ENCODE measurements at places on chromosomes 12 and 14. TPM values are rescaled to one million over a fixed set of nuclear protein-coding genes. Genes with fewer than 3 reads are reported as not detected.
A peak's percentile ranks its signal among the peaks of the same experiment; 100 is the strongest.

LRRC9 gene
- total RNA-seq = 0.19 TPM

SOAT2 gene
- total RNA-seq = not detected

C12orf56 gene
- total RNA-seq = not detected

- DNase-seq = no peak
Measured at GRCh38 chr14:103188810-103189480, 65.7 kb downstream of the TNFAIP2 start.

- DNase-seq = no peak
Measured at GRCh38 chr12:49059299-49060171, 1.1 kb downstream of the KMT2D start.

- DNase-seq = no peak
Measured at GRCh38 chr12:114902665-114903064, 218.7 kb upstream of the TBX3 start.

GRCh38 chr14:34181338-34181737, 230.5 kb upstream of the EGLN3 start:
- DNase-seq = no peak

DNA sequence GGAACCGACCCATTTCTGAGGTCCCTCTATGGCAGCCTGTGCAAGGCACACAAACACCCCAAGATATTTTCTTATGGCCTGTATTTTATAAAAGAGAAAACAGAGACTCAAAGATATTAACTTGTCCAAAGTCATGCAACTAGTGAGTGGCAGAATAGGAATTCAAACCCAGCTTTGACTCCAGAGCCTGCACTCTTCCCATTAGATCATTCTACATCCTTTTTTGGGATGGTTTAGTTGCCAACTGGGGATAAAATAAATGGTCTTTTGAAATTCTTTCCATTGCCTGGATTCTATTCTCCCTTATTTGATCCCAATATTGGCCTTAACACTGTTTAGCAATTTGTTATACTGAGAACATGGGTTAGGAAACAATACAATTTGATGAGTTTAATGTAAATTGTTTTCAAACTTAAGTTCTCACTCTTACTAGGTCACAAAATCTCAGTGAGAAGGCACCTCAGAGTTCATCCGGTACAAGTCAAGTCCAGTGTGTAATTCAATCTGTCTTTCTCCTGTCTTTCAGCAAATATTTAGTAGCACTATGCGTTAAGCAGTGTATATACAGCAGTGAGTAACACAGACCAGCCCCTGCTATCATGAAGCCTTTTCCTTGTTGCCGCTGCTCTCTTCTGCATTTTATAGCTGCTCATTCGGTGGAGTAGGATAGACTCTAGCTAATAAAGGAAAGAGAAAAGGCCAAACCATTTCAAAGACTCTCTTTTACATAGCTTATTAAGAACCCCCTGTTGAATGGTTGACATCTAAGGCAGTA, 162.1 kb upstream of the IFNG-AS1 start:
- DNase-seq = no peak

DNA sequence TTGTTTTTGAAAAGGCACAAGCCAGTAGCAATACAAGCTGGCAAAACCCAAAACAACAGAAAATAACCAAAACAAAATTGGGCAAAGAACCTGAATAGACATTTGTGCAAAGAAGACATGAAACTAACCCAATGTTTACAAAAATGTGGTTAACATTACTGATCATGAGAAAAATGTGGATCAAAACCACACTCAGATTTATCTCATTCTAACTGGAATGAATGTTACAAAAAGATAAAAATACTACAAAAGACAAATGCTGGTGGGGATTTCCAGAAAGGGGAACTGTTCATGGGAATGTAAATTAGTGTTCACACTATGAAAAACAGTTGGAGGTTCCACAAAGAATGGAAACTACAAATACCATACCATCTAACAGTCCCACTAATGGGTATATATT, 26.6 kb downstream of the ASCL4 start:
- DNase-seq = no peak

GRCh38 chr14:61889914-61890351, 127.7 kb downstream of the SNAPC1 start:
- DNase-seq = no peak

DNA sequence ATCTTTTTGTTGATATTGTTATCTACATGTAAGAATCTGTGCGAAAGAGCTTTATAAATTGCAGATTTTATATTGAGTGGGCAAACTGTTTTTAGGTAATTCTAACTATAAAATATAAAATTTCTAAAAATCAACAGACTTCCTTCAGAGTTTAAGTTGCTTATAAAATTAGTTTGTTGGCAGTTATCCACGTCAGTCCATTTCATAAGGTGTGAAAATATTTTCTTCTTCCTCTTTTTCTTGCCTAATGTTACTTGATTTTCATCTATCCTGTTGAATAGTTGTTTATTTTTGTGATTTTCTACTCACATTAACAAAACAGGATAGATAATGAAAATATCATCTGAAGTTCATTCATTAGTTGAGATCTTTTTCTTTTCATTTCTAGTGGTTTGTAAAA, 58.0 kb downstream of the RASSF8 start:
- no peak for DNase-seq

DNA sequence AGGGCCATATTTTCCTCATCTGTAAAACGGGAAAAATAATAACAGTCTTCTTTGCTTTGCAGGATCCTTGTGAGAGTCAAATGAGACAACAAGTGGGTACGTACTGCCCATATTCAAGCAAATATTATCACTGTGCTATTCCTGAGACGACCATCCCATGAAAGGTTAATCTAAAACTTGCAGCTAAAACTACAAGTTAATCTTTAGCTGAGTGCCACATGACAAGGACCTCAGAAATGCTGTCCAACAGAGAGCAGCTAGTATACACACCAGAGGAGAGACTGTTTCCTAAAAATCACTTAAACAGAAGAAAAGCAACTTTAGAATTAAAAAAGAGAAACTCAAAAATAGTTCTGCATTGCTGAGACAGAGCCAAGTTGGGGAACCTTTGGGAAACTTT, 162.7 kb upstream of the TMTC2 start:
- DNase-seq = no peak

- no peak for DNase-seq
Measured at GRCh38 chr12:4850857-4851380, 58.8 kb upstream of the KCNA1 start.

- no peak for DNase-seq
Measured at GRCh38 chr14:91243074-91243471, 1.4 kb downstream of the GPR68 start.

DNA sequence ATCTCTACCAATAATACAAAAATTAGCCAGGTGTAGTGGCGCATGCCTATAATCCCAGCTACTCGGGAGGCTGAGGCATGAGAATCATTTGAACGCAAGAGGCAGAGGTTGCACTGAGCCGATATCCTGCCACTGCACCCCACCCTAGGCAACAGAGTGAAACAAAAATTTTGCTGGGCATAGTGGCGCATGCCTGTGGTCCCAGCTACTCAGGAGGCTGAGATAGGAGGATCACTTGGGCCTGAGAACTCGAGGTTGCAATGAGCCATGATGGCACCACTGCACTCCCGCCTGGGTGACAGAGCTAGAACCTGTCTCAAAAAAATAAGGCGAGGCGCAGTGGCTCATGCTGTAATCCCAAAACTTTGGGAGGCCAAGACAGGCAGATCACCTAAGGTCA, 9.5 kb downstream of the ATXN2 start:
- no peak for DNase-seq

DNA sequence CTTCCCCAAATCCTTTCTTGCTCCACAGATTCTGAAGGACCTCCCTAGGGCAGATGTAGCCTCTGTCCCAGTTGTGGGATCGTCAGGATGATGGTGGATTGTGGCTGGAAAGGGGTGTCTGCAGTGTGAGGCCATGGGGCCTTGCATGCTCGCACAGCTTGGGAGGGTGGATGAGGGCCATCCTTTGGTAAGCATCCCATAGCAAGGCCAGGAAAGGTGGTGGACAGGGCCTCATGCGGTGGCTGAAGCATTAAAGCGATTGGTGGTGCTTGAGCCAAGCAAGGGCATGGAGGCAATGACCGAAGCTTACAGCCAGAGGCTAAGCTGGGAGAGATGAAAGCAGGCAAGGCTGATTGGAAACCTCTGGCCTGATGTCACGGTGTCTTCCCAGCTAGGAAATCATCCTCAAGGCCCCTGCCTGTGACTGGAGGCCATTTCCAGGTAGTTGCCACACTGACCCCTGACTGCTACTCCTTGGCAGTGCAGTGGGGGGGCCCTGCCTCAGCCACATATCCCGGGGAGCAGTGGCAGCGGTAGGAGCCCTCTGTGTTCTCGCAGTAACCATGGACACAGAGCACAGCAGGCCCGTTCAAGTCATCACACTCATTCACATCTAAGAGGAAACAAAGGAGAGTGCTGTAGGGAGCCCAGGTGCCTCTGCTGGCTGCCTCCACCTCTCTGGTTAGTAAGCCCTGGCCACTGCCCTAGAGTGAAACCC, 7.0 kb downstream of the ISCA2 start:
- no peak for DNase-seq

GRCh38 chr14:95498622-95499353, 17.7 kb downstream of the SYNE3 start:
- no peak for DNase-seq

- no peak for DNase-seq
Measured at GRCh38 chr12:71790331-71790730, 35.7 kb downstream of the RAB21 start.

GRCh38 chr12:25364529-25365339, 114.0 kb upstream of the KRAS start:
- DNase-seq = no peak

- DNase-seq = peak; percentile 87
Measured at GRCh38 chr12:106342397-106343213, 14.9 kb upstream of the POLR3B start.

DNA sequence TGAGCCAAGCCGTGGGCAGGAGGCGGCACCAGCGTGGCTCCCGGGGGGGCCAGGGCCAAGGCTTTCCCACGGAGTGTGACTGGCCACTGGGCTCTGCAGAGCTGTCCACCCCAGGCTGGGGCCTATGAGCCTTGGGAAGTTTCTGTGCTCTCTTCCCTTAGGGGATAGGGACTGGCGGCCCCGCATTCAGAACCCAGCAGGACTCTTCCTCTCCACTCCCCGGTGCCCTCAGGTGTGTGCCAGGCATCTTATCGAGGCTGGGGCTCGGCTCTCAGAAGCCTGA, 17.8 kb upstream of the EIF2B2 start:
- DNase-seq = no peak

- no peak for DNase-seq
Measured at GRCh38 chr14:96590190-96590864, 88.1 kb downstream of the PAPOLA start.

GRCh38 chr14:87994974-87995373, 2.0 kb upstream of the GALC start:
- DNase-seq = no peak
